GM04504 (cell line): ENCODE measurements at places on chromosomes 3 and 15.

DNA sequence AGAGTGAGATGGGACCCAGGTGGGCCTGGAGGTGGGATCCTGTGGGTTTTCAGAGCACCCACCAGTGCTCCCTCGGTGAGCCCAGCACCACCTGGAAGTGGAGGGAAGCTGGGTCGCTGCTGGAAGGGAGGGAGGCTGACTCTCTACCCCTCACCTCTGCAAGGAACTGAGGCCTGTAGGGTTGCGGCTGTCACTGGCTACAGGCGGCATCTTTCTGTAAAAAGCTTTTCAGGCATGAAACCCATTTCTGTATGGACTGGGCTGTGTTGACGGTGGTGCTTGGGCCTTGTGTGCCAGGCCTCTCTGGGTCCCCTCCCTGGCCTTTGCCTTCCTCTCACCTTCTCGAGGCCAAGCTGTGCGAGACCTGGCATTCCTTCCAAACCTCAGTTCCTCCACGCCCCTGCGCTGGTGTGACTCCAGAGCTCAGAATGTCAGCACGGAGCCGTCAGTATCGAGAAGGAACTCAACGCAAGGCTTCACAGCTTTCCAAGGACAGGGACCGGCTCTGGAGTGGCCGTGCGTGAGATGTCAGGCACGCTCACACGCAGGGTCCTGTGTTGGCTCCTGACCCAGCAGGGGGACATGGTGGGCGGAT lies 16.6 kb downstream of the ABTB1 start:
- DNase-seq: no peak

- DNase-seq: no peak
These were observed 19.5 kb downstream of the ARHGEF3 start for GRCh38 chr3:56782215-56782614.

GRCh38 chr3:107065094-107065861 lies 312.0 kb upstream of the CCDC54 start:
- no peak for DNase-seq

DNA sequence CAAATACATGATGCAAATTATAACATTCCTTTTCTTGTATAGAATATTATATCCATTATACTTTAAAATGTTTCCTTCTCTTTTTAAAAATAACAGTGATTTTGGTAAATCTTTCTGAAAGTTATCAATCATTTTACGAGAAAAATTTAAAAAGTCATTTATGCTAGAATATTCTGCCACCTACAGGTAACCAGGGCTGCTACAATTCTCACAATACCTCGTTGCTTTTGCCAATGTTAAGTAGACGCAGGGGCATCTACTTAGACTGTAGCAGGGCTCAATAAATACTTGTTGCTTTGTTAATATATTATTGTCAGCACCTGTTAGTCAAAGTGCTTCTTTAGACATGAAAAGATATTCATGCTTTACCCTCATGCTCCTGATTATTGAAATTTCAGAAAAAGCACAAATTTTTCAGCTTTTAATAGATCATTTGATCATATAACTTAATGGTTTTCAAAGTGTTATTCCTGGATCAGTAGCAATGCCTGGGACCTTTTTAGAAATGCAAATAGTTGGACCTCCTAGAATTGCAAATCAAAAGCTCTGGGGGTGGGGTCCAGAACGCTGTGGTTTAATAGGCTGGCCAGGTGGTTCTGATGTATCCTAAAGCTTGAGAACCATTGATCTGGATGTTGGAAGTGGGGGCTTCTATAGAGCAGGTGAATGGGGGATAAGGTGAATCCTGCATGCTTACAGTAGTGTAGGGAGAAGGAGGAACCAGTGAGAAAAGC lies 223.6 kb upstream of the PDZRN3 start:
- DNase-seq: peak; percentile 7

GRCh38 chr3:71006810-71007785 lies 576.4 kb downstream of the FOXP1 start:
- no peak for DNase-seq

DNA sequence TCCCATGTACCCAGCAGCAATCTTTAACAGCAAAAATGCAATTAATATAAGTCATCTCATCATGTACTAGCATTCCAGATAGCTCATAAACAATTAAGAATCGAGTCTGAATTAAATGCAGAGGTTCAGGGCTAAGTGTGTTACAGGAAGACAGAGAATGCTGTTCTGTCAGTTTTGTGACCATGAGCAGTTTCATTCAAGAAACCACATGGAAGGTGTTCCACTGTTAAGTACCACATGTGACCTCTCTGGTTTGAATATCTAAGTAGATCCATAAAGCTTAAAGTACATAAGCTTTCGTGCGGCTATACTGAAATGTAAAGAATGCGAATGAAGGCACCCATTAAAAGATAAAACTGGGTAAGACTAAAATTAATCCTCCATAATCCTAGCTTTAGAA lies 272.3 kb downstream of the IL5RA start:
- no peak for DNase-seq
